ENCODE measurements at places on chromosomes 6 and 20.

DNA sequence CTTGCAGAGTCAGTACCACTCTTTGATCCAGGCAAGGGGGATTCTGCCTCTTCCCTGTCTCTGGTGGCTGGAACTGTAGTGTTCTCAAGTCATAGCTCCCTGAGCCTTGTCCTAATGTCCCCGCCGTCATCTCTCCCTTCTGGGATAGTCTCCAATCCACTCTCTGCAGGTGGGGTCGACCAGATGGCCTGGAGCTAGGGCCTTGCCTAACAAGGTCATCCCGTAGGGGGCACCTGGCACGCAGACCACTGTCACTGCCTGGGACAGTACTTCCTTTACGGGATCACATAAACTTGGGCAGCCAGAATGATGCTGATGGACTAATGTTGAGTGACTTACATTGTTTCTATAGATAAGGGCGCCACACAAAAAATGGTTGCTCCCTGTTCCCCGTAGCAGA lies 118.9 kb upstream of the SLC22A23 start:
- DNase-seq = no peak

DNA sequence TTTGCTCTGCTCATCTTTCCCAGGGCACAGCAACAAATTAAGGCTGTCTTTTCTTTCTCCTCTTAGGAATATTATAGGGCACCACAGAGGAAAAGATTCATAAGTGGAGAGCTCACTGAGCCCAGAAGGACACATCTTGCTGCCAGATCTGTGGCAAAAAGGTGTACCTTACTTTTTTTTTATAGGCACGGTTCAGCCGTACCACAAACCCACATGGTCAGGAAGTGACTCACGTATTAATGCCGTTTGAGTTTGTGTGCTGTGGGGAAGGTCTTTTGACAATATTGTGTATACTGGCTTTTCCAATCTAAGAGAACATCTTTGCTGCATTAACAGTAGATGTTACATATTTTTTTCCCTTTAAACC lies 28.4 kb downstream of the PAQR8 start:
- DNase-seq = peak; percentile 45

- no peak for DNase-seq
Measured at GRCh38 chr20:58930496-58930895, 50.6 kb upstream of the NELFCD start.

GRCh38 chr6:140168365-140168764 lies 793.9 kb upstream of the CITED2 start:
- DNase-seq = no peak

Measured in activated T-cell treated with anti-CD3 and anti-CD28 coated beads for 24 hours (primary cell).